ENCODE measurements at places on chromosomes 16 and 17.

GRCh38 chr17:58329810-58330537, 1.4 kb upstream of the TSPOAP1 start:
- peak; percentile 46 for DNase-seq

DNA sequence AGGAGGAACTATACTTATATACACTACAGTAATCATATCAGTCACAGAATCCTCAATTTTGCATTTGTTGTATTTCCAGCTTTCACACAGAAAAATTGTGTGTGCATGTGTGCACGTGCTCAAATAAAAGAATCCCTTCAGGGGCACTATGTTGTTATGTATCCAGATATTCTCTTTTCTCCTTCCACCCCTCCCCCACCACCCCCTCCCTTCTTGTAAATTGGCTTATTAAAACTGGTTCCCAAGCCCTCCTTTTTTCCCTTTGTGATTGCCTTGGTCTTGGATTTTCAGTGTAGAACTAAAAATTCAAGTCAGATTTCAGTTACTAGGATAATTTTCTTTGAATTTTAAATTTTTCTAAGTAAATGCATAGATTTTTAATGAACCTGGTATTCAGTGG, 86.3 kb downstream of the WNT3 start:
- no peak for DNase-seq

- no peak for DNase-seq
Measured at GRCh38 chr17:58412961-58413586, 4.3 kb downstream of the RNF43 start.

- no peak for DNase-seq
Measured at GRCh38 chr17:40104594-40105486, 4.5 kb upstream of the NR1D1 start.

DNA sequence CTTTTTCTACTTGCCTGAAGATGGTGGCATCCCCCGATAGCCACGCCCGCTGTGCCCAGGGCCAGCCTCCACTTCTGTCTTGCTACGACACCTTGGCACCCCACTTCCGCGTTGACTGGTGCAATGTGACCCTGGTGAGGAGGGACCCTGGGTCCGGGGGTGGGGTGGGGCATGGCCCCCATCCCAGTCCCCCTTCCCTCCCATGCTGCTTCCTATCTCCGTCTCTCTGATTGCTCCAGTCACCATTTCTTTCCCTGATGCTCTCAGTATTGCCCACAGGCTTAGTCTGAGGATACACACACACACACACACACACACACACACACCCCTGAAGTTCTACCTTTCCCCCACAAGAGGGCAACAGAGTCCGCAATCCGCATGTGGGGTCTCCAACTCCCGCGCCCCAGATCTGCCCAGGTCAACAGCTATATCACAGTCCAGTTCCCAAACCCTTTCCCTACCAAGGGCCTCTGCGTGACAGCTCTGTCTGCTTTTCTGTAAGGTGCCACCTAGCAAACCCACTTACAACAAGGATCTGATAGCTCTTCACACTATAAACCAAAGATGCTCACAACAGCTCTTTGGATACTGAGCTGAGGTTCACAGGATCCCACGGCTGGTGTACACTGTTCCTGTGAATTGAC, 3.4 kb downstream of the SGCA start:
- DNase-seq = peak; percentile 65

DNA sequence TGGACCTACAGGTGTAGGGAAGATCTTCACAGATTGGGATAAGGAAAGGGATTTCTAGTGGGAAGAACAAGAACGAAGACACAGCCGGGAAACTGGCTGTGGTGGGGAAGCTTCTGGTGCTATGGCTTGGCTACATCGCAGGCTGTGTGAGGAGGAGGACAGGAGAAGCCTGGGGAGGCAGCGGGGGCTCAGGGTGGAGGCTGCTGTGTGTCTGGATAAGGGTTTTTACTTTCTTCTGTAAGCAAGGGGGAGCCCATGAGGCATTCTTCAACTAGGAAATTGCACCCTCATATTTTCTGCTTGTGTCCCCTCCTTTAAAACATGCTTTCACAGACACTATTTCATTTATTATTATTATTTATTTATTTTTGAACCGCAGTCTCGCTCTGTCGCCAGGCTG, 2.9 kb upstream of the RHBDF2 start:
- DNase-seq = peak; percentile 47

DNA sequence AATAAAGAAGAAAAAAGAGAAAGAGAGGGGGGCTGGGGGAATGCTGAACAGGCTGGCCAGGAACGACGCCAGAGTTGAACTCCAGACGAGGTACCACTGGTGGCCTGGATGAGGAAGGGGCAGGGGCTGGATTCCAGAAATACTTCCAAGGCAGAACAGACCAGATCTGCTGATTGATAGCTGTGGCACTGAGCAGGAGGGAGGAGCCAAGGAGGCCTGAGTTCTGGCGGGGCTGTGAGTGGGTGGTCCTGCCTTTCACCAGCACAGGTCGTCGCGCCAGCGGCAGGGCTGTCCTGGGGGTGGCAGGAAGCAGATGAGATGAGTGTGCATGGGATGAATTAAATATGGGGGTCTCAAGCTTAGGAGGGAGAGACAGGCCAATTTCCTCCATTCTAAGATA, 5.5 kb downstream of the CCDC42 start:
- no peak for DNase-seq

DNA sequence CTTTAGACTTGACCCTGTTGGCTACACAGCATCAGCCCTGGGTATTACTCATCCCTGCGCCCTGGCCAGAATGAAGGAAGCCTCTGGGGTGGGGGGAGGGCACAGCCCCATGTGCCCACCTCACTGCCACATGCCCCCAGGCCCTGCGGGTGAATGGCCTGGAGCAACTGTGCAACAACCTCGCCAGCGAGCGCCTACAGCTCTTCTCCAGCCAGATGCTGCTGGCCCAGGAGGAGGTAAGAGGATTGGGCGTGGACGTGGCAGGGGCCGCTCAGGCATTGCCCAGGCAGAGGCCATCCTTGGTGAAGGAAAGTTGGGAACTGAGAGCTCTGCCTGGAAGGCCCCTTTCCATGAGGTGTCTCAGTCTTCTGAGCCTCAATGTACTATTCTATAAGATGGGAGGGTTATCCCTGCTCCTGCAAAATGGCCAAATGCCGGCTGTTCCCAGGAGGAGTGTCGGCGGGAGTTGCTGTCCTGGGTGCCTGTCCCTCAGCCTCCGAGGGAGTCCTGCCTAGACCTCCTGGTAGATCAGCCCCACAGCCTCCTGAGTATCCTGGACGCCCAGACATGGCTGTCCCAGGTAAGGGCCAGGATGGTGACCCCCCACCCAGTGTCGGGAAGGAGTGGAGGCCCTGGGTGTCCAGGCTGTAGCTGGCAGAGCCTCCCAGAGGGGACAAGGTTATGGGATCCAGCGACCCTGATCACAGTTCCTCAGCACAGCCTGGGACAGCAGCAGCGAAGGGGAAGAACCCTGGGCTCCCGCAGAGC, 8.9 kb downstream of the MYO15B start:
- no peak for DNase-seq

- peak; percentile 67 for DNase-seq
Measured at GRCh38 chr17:8900626-8901585, 33.4 kb upstream of the PIK3R6 start.

DNA sequence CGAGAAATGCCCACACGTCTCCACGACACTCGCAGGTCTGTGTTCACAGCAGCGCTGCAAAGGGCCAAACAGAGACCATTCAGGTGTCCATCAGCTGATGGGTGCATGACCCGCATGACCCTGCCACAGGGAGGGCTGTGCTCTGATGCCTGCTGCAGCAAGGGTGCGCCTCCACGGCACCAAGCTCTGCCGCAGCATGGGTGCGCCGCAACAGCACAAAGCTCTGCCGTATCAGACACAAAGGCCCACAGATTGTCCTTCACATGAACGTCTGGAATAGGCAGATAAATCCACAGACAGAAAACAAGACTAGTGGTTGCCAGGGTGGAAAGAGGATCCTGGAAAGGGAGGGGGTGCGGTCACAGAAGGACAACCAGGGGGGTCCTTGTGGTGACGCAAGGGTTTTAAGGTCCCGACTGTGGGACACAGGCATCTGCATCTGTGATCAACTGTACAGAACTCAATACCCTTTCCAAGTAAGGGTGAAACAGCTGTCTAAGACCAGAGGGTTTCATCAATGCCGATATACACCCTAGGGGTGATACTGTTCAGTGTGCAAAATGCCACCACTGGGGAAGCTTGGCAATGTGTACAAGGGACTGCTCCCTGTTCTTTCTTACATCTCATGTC, 121.0 kb downstream of the ANKRD11 start:
- DNase-seq = no peak

GRCh38 chr17:28173031-28173561, 130.6 kb downstream of the NLK start:
- DNase-seq = no peak

- DNase-seq = no peak
Measured at GRCh38 chr17:39671651-39672521, 3.6 kb downstream of the PNMT start.

DNA sequence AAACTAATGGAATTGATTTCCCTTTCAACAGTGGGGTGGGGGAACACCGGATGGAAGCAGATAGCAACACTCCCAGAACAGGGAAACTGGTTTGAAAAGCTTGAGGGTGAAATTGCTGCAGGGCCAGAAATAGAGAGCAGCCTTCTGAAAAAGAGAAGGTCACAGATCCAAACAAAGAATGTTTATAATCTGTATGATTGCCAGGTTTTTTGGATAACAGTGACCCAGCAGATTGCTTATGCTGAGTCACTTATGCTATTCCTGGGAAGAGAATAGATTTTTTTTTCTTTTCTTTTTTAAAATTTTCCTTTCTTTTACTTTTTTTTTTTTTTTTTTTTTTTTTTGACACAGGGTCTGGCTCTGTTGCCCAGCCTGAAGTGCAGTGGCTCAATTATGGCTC, 641.3 kb downstream of the KCNJ2 start:
- no peak for DNase-seq

GRCh38 chr17:72598695-72599094, 477.9 kb downstream of the SOX9 start:
- DNase-seq = no peak

DNA sequence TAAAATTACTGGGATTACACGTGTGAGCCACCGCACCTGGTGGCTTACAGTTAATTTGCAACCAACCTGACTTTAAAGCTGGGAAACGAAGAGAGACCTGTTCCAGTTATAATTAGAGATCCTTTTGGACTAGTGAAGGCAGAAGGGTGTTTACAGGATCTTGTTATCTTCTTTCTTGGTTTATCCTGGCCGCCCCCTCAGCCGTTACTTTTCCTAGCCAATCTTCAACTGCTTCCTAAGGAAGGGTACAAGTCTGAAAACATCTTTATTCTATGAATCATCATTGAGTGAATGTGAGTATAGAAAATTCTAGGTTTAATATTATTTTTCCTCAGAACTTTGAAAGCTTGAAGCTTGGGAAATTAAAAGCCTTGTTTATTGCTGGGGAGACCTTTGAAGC, 286.5 kb downstream of the SLC39A11 start:
- DNase-seq = no peak

DNA sequence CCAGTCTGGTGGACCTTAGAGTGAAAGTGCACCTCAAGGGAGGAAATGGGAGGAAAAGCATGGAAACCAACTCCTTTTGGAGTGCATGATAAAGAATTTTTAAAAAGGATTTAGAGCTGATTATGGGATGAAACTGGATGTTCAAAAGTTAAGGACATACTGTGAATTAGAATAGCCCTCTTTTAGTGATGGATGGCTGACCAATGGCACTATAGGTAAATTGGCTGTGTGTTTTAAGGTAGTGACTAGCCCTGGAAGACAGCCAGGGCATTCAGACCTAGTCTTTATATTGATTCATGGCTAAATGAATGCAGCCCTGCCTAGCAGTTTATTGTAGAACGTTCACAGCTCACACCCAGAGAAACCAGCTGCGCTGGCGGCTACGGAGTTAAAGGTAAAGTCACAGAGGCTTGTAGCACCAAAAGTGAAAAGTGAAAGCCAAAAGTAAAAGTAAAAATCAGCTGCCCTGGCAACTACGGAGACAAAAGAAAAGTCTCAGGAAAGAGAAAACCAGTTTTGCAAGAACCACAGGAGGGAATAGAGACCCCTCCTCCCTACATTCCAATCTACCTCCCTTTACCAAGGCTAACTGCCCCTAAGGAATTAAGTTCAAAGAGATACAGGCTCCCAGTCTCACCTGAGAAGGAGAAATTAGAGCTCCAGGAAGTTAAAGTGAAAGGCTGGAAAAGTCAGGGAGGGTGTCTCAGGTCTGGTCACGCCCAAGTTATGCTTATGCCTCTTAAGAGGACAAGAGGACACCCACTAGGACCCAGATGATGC, 21.8 kb downstream of the ACSM1 start:
- peak; percentile 23 for DNase-seq

DNA sequence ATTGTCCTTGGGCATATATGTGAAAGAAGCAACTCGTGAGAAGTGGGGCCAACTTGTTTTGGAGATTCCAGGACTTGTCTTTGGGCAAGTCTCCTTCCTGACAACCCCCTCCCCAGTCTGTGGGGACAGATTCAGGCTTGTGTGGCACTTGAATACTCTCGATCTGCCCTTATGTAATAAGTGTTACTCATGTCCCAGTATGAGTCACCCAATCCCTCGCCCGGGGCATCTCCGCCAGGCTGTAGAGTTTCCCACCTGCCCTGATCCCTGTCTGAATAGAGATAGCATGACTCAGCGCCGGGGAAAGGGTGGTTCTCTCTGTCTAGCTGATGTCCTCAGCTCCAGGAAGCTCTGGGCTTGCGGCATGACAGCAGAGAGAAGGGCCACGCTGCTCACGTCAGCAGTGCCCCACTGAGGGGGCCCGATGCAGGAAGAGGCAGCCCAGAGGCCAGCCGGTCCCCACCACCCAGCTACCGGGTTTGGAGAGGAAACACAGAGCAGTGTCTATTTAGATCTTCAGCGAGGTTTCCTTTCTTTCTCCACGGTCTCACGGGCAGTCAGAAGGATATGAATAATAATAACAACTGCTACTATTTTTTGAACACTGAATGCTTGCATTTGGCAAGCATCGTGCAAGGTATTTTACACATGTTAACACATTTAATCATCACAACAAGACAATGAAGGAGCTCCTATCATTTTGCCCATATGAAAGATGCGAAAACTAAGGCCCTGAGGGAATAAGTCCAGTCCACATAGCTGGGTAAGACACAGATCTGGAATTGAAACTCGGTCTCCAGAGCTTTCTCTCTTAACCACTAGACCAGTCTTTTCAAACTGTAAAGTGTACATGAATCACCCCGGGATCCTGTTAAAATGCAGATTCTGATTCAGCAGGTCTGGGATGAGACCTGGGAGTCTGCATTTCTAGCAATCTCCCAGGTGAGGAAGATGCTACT, 426.7 kb upstream of the MAF start:
- DNase-seq = peak; percentile 15

GRCh38 chr17:52606098-52606497, 447.6 kb upstream of the CA10 start:
- DNase-seq = no peak

DNA sequence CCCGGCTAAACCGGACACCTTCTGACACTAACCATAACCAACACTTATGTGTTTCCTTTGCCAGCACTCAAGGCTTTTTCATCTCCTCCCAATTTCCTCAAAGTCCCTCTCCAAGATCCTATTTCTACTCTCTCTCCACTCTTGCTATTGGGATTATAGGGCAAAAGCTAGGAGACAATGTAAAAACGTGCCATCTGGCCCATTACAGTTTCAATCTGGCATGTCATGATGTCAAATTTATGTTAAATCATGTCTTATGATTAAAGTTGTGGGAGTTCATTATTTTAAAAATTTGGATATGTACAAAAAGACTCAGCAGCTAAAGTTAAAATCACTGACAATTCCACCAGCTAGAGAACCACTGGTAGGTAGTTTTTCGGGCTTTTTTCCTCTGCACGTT, 77.3 kb downstream of the ZFHX3 start:
- no peak for DNase-seq

All from inflammatory macrophage (primary cell).